ENCODE measurements at places on chromosomes 7 and 10.

GRCh38 chr7:76424413-76425111 lies at the start of gene ZP3:
ZP3 (plus strand) TSS chr7:76424950; CDS start chr7:76424965, 15 bp downstream.
- DNase-seq, result no peak

GRCh38 chr7:23696916-23697441 lies 13.0 kb upstream of the STK31 start:
- peak; percentile 34 for DNase-seq

DNA sequence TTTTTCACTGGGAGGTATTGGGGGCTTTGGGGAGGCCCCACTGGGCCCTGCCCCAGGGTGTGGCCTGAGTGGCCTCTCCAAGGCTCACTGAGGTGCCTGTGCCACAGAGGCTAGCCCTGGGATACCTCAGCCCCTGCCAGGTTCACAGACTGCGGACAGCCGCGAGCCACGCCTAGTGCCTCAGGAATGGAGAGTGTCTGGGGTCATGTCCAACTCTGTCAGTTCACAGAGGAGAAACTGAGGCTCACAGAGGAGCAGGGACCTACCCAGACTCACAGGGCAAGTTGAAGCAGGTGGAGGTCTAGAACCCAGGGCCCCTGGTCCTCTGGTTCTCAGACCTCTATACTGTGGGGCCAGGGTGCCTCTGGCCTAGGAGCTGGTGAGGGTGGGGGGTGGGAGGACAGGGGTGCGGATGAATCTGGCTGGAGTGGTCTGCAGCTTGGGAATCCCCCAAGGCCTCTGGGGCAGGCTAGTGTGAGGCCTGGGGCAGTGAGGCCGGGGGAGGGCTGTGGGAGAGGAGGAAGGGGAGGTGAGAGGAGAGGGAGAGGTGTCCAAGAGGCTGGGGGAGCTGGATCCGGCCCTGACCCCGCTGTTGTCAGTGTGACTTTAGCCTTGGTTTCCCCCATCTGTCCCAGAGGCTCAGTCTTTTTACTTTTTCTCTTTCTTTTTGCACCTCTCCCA lies 20.0 kb downstream of the NEURL1 start:
- no peak for DNase-seq

- DNase-seq, result no peak
Observed at GRCh38 chr10:119454316-119454715, 88.2 kb downstream of the RGS10 start.

DNA sequence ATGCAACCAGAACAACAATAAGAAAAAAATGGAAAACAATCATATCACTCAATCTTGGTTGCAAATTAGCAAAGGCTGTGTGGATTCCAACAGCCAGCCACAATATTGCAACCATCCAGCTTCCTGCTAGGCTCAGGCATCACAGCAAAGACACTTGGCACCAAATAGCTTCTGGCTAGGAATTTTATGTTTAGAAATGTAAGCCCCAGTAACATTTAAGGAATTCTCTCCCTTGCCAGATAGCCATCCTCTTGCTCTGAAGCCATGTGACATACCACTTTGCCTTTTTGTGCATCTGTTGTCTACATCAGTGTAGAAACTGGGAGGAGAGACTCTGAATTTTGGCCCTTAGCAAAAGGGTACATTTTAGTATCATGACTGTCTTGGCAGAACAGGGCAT lies 22.2 kb downstream of the MKX start:
- DNase-seq, result no peak

GRCh38 chr10:78910886-78911285 lies 157.9 kb upstream of the ZMIZ1 start:
- DNase-seq, result no peak

DNA sequence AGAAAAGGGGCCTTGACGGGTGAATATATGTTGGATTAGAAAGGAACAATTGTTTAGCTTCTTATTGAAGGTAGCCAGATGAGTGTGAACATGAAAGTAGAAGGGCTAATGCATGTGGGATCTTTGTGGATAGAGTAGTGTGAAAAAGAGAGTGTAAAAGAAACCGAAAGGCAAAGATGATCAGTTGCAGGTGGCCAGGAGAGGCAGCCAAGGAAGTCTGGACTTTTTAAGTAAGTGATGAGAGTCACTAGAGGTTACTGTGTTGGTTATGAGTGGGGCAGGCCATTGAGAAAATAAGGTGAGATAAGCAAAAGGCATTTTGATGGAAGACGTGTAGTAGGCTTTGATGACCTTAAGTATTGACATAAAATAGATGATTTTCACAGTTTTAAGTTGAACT lies 64.7 kb upstream of the ETV1 start:
- DNase-seq, result no peak

- DNase-seq, result peak; percentile 10
Observed at GRCh38 chr10:73529089-73529832, 33.4 kb upstream of the PPP3CB start.

GRCh38 chr7:5222841-5223411 lies 32.9 kb downstream of the WIPI2 start:
- no peak for DNase-seq

- DNase-seq, result no peak
Observed at GRCh38 chr10:95201736-95202135, 7.7 kb downstream of the ACSM6 start.

GRCh38 chr10:70613941-70614340 lies 11.4 kb upstream of the PRF1 start:
- no peak for DNase-seq

- no peak for DNase-seq
Observed at GRCh38 chr10:132712743-132713142, 73.2 kb downstream of the NKX6-2 start.

DNA sequence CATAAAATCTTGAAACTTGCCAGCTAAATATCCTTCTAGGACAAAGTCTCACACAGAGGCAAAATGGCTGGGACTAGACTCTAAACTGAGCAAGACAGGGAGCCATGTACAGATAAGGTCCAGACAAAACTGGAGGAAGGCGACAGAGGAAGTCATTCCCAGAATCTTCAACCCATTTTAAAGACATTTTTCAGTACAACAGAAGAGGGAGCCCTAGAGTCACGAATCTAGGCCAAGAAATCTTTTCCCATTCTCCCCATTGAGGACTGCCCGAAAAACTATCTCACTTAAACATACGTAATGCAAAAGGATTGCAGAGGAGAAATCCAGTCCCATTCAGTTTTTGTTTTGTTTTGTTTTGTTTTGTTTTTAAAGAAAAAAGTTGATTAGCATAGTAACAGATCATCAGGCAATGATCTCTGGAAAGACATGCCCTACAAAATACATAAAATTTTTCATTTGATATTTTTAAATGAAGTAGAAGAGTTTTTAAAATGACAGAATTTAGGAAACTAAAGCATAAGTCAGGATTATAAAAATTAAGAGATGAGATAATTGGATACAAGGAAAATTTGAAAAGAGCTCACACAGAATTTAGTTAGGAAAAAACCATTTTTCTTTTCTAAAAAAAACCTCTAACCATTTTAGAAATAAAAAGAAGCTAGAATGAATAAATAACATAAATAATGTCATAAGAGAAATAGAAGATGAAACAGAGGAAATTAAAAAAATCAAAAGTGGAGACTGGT lies 16.9 kb upstream of the PRF1 start:
- no peak for DNase-seq

GRCh38 chr7:9889554-9889953 lies 1084.1 kb upstream of the PHF14 start:
- no peak for DNase-seq

GRCh38 chr10:76251841-76252671 lies 820.6 kb downstream of the LRMDA start:
- no peak for DNase-seq

- DNase-seq, result no peak
Observed at GRCh38 chr10:103054621-103055020, 136.5 kb downstream of the CNNM2 start.

- no peak for DNase-seq
Observed at GRCh38 chr10:98404571-98405359, 10.2 kb downstream of the PYROXD2 start.

DNA sequence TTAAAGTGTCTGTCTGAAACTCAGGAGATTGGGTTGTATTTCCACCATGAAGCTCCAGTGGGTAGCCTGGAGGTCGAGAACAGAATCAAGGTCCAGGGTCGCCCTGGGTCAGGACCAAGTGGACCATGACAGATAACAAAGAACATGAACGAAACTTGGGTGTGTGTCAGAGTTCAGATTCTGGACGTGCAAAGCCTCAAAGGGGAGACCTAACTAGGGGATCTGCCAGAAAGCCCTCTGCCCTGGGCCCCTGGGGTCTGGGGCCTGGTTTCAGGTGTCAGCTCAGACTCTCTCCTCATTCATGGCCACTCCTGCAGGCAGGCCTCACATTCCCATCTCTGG lies 1.6 kb downstream of the RASSF4 start:
- DNase-seq, result no peak

GRCh38 chr7:26861050-26861449 lies 3.3 kb downstream of the SKAP2 start:
- no peak for DNase-seq

DNA sequence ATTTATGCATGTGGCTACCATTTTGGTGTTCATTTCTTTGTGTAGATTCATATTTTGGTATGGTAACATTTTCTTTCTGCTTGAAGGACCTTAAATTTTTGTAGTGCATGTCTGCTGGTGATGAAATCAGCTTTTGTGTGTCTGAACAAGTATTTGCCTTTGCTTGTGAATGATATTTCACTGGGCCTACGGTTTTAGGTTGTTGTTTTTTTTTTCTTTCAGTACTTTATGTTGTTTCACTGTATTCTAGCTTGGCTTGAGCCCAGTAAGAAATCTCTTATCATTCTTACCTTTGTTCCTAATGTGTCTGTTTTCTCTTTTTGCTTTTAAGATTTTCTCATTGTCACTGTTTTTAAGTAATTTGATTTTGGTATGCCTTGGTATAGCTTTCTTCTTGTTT lies 31.9 kb downstream of the SAMD8 start:
- no peak for DNase-seq

DNA sequence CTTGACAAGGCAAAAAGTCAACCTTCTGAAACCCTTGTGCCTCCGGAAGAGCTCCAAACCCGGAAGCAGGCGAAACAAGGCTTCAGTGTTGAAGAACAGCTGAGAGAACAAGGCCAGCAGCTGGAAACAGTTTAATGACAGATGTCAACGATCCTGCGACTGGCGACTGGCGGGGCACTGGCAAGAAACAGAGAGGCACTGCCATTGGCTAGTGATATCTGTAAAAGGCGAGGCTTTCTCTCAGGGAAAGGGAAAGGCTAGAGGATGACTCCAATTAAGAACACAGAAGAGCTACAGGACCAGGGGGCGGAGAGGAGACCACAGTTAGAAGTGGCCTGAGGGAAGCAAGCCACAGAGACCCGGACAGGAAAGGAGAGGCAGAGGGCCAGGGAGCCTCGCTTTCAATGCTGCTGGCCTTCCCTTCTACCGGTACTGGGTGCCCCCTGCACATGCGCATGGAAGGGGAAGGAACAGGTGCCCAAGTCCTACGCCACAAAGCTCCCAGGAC lies 19.4 kb downstream of the ITGB1 start:
- no peak for DNase-seq

GRCh38 chr7:55273186-55273980 lies 91.8 kb upstream of the LANCL2 start:
- no peak for DNase-seq

DNA sequence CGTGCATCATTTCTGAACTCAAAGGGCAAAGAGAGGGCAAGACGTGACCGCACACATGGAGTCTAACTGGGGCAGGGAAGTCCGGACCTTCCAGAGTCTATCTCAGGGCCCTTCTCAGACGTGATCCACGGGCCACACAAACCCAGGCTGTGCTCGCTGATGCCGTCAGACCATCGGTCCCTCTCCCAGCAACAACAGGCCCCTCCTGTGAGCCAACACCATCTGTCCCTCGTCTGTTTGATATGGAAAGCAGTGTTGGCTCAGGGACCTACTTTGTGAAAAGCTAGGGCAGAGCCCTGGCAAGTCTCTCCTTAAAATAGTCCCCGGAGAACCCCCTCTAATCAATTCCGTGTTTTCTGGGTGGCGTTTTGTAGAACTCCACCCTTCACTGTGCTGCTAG lies 208.8 kb downstream of the TCERG1L start:
- no peak for DNase-seq

GRCh38 chr7:127635659-127636285 lies 16.2 kb upstream of the SND1 start:
- DNase-seq, result no peak

- no peak for DNase-seq
Observed at GRCh38 chr7:124934841-124935240, 5.2 kb upstream of the POT1 start.

GRCh38 chr7:51268859-51269258 lies 47.8 kb downstream of the COBL start:
- DNase-seq, result no peak

- DNase-seq, result no peak
Observed at GRCh38 chr7:24980534-24981170, 674 bp upstream of the OSBPL3 start.

DNA sequence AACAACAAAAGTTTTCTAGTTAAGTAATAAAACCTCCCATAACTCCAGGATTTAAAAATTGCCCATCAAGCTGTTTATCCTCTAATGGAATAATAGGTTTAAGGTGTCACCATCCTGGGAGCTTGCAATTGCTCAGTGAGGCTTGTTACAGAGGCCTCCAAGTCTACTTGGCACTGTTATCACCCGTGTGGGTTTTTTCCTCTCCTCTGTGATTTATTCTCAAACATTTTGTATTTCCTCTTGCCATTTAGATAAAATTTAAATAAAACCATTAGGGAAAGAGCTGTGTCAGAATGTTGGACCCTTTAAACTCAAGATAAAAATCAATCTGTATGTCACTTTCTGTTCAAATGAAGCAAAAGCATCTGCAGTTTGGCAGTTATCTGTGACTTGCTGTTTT lies 202.6 kb downstream of the GALNT17 start:
- DNase-seq, result no peak

DNA sequence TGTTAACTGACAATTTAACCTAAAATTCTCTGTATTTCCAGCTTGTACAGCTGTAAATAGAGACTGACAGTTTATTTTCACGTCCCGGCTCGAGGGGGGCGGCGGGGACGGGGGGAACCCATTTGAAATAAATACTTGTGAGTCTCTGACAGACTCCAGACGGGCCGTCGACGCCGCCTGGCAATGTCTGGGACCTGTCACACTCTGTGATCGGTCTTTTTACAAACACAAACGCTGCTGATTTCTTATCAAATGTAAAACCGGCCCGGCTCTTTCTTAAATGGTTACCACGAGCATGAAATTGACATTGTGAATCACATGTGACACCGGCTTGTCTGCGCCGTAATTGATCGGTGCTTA lies 57.0 kb downstream of the UNCX start:
- DNase-seq, result no peak

- DNase-seq, result no peak
Observed at GRCh38 chr10:13851906-13852305, 265.1 kb downstream of the PRPF18 start.

- no peak for DNase-seq
Observed at GRCh38 chr10:72085166-72085565, 3.2 kb downstream of the SPOCK2 start.

All from stimulated activated CD4-positive, alpha-beta T cell treated with anti-CD3 and anti-CD28 coated beads, TNF-alpha, amount 100 ng/mL, for 48 hours (primary cell).